Glutamatergic neuron (in vitro differentiated cells): ENCODE measurements at places on chromosomes 11 and 22. TPM values are rescaled to one million over a fixed set of nuclear protein-coding genes. Genes with fewer than 3 reads are reported as not detected.

ELFN2 gene
- total RNA-seq = 7.3 TPM

DNA sequence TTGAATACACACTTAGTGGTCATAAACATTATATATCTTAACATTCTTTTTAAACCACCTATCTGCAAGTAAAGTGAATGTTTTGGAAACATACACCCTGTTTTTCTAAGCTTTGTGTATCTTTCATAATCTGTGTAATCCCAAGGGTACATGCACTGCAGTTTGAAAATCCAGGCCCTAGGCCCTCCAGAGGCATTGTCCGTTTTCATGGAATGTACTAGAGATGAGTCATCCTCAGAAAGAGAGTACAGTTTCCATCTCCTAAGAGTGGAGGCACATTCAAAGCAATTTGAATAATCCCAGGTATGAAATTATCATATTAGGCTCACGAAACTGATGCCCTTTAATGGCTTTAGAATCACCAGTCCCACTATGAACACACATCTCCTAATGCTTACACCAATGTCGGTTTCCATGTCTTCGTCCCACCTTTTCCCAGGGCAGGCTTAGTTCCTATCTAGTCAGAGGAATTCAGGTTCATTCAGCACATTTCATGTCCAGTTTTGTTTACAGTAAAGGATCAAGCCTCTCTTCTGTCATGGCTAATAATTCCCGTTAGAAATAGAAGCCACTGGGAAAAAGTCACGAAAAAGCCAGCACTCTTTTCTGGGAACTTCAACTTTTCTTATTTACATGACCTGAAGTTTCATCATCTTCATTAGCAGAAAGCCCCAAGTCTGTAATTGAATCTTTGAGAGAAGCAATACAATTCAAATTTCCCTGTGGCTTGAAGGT lies 39.5 kb upstream of the CD44 start:
- no peak overlapping the region for H3K27ac ChIP-seq
- no peaks in the 10 kb centered on the region for H3K27me3 ChIP-seq
- H3K4me1 ChIP-seq = no peaks in the 10 kb centered on the region
- peaks cover 5% of the 10 kb centered on the region for H3K36me3 ChIP-seq

DNA sequence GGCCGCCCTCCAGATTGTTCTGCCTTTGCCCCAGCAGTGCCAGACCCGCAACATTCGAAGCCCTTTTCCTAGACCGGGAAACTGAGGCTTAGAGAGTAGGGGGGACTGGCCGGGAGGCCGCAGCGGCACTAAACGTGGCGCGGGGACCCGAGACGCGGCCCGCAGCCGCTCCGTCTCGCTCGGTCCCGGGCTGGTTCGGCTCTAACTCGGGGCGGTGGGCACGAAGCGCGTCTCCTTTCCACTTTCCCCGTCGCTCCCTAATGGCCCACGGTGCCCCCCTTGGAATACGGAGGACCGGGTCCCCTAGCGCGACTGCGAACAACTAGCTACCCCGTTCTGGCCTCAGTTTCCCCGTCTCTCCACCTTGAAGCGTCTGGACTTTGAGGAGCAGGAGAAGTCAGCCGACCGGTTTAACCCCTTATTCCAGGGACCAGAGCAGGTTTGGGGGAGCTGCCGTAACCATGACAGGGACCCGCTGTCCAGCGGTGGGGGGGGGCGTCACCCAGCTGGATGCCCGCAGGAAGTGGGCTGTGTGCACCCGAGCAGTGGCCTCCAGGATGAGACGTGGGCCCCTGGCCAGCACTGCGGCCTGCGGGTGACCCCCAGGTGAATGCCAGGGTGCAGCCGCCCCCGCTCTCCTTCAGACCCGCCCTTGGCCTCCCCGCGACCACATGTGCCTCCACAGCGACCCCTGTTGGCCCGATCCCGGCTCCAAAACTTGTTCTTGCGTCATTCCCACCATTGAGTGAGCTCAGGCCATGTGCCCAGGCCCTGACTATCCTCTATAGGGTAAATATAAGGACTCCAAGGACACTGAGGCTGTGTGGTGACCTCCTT lies 1.1 kb downstream of the CDC42EP1 start:
- no peaks in the 10 kb centered on the region for H3K36me3 ChIP-seq
- H3K4me3 ChIP-seq = peak overlapping the region; percentile 80
- peak overlapping the region; percentile 38 for H3K27ac ChIP-seq
- peaks cover 8% of the 10 kb centered on the region for H3K27me3 ChIP-seq

- no peaks in the 10 kb centered on the region for H3K36me3 ChIP-seq
- peaks cover 3% of the 10 kb centered on the region for H3K4me1 ChIP-seq
- DNase-seq = no peak
- no peaks in the 10 kb centered on the region for H3K27me3 ChIP-seq
- no peak overlapping the region for H3K27ac ChIP-seq
Measured at GRCh38 chr11:113529606-113530005, 54.4 kb upstream of the DRD2 start.

DNA sequence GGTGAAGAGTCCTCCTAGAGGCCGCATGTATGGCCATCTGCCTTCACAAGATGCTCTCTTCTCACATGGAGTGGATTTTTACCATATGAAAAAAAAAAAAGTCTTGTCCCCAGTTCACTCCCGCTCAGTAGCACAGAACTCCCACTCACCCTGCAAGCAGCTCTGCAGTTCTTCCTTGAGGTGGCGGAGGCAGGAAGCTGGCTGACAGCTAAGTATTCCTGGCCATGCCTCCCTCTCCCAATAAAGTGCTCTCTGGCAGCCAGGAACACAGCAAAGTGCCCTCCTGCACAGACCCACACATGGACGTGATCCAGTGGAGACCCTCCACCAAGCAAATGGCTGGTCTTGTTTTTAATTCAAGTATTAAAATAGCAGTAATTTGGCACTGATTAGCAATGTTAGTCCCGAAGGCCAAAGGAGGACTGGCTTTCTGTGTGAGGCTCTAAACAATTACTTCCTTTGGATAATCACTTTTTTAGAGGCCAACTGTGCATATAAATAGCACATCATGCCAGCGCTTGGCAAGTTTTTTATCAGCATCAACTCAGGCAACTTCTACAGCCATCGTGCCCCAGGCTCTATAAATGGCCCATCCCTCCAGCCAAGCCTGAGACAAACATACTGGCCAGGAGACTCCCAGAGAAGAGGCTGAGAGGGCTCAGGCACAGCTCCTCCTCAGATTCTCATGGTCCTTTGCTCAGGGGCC lies 413.6 kb downstream of the OPCML start:
- peaks cover 19% of the 10 kb centered on the region for H3K4me1 ChIP-seq
- no peak for DNase-seq
- H3K27me3 ChIP-seq = peaks cover 6% of the 10 kb centered on the region
- no peaks in the 10 kb centered on the region for H3K36me3 ChIP-seq
- no peak overlapping the region for H3K4me3 ChIP-seq

DNA sequence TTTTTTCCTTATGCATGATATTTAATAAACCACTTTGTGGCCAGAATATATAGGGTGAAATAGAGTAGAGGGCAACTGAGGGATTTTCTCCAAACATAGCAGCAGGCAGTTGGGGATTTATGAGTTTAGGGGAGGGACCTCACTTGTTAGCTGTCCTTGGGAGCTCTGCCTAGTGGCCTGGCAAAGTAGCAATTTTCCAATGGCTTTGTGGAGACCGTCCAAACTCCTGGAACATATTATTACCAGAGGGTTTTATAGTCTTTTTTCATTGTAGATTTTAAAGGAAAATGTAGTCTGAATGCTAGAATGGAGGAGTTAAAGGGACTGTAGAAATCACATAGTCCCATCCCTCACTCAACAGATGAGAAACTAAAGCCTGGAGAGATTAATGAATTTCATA lies 32.3 kb downstream of the AMOTL1 start:
- peaks cover 7% of the 10 kb centered on the region for H3K36me3 ChIP-seq
- no peak for DNase-seq
- H3K4me3 ChIP-seq = no peak overlapping the region
